Naive thymus-derived CD4-positive, alpha-beta T cell (primary cell): ENCODE measurements at places on chromosomes 6 and 20. TPM values are rescaled to one million over a fixed set of nuclear protein-coding genes. Genes with fewer than 3 reads are reported as not detected.

UBE2C gene
- total RNA-seq, result 0.93 TPM

ANKRD66 gene
- total RNA-seq, result not detected in 2 replicates

EPHA7 gene
- not detected in 2 replicates for total RNA-seq

FAM83C gene
- total RNA-seq, result not detected

TJAP1 gene
- total RNA-seq, result 33.5 and 39.1 TPM in 2 replicates

PAK5 gene
- total RNA-seq, result not detected

SLC18B1 gene
- total RNA-seq, result 4.6 and 5.7 TPM in 2 replicates

SLC17A3 gene
- not detected for total RNA-seq

MDFI gene
- total RNA-seq, result not detected in 2 replicates

SNAP91 gene
- total RNA-seq, result not detected

RFX6 gene
- not detected for total RNA-seq

KCNQ2 gene
- total RNA-seq, result 0.72 TPM

BRD2 gene
- 391 TPM for total RNA-seq

COX4I2 gene
- not detected for total RNA-seq

POM121L2 gene
- total RNA-seq, result not detected in 2 replicates

PSORS1C1 gene
- not detected for total RNA-seq

VARS1 gene
- 37.3 TPM for total RNA-seq

FABP7 gene
- not detected for total RNA-seq

ZNF391 gene
- 3.3 TPM for total RNA-seq

RBBP8NL gene
- not detected in 2 replicates for total RNA-seq

RAET1E gene
- not detected for total RNA-seq

TMEM170B gene
- total RNA-seq, result 12.7 TPM

RIN2 gene
- 0.57 TPM for total RNA-seq

GABRR1 gene
- total RNA-seq, result not detected

SDHAF4 gene
- 12.8 and 14.5 TPM in 2 replicates for total RNA-seq

ADGRF5 gene
- total RNA-seq, result not detected

TNNC2 gene
- total RNA-seq, result not detected

NKX2-4 gene
- not detected for total RNA-seq

SLC17A2 gene
- total RNA-seq, result not detected

CCDC170 gene
- not detected for total RNA-seq

RNF144B gene
- 8.8 TPM for total RNA-seq

C4B gene
- 8.0 TPM for total RNA-seq

LY6G5B gene
- 45.3 TPM for total RNA-seq

CST5 gene
- total RNA-seq, result not detected

SNRPB2 gene
- total RNA-seq, result 42.8 TPM

PHACTR1 gene
- 0.43 TPM for total RNA-seq

DXO gene
- 37.7 TPM for total RNA-seq

DYNLT2 gene
- total RNA-seq, result 2.9 TPM

CPXM1 gene
- 1.8 TPM for total RNA-seq

LGSN gene
- total RNA-seq, result 0.11 TPM
